Activated T-cell treated with anti-CD3 and anti-CD28 coated beads for 48 hours (primary cell): ENCODE measurements at places on chromosomes 7 and 10.

DNA sequence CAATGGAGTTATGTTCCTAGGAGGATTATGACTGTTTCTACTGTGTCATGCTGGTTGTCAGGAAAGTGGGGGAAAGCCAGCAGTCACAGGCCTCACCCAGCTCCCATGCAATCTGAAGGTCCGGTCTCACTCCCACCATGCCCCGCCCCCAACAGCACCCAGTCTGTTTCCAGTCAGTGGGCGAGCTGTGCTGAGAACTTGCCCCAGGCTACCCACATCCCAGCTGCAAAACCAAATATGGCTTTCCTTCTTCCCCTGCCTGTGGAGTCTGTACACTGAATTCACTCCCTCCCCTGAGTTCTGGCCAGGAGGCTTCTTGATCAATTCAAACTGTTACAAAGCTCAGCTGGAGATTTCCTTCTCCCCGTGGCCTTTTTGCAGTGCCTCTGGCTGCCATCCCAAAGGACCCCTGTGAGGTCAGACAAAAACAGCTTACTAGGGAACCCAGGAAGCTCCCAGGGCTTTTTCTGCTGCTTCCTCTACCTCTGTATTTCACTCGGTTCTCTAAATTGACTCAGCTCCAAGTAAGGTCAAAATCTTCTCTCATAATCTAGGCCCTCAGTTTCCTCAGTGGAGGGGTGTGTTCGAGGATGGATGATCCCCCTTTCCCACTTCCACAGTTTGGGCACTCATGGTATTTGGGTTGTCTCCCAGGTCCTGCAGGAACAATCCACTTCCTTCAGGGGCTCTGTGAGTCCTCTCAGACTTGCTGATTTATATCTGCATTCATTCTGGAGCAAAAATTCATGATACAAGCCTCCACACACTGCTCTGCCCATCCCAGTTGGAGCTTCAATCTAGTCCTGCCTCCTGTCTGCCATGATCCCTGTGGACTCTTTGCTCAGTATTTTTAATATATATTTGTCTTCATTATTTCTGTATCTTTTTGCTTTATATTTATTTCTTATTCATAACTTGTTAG is 205.5 kb downstream of the SEMA3D start:
- no peak for DNase-seq

DNA sequence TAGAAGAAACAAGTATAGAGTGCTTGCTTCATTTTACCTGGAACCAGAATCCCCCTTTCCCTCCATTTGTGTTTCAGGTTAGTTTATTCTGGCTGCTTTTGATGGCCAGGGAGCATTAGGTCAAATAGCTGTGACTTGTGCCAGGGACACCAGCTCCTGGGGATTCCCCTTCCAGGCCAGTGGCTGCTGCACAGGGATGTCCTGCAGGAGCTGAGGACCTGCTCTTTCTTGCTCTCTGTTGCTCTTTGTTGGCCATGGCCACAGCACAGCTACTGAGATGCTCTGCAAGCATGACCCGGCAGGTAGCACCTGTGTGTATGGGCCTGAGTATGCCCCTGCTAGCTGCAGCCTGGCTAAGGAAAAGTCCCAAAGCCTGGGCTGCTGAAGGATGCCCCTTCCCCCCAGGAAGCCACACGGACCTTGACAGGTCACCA is 208.9 kb downstream of the EBF3 start:
- no peak for DNase-seq

GRCh38 chr7:24835643-24836042 is 78.4 kb upstream of the GSDME start:
- no peak for DNase-seq

DNA sequence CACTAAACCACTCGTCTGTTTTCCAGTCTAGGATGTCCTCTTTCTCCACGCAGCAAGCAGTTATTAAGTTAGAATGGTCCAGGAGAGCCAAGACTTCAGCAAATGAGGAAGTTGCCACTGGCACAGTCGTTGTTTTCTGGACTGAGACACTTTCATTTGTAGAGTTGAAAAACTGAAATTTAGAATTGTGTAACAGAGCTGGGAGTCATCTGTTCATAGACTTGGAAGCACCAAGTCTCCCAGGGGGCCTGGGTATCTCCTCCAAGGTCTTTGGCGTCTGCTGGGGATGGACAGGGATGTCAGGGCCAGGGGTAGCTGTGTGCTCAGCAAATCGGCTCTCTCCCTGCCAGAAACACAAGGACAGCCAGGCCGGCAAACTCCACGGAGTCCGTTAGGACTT is 208.4 kb downstream of the FANK1 start:
- no peak for DNase-seq

DNA sequence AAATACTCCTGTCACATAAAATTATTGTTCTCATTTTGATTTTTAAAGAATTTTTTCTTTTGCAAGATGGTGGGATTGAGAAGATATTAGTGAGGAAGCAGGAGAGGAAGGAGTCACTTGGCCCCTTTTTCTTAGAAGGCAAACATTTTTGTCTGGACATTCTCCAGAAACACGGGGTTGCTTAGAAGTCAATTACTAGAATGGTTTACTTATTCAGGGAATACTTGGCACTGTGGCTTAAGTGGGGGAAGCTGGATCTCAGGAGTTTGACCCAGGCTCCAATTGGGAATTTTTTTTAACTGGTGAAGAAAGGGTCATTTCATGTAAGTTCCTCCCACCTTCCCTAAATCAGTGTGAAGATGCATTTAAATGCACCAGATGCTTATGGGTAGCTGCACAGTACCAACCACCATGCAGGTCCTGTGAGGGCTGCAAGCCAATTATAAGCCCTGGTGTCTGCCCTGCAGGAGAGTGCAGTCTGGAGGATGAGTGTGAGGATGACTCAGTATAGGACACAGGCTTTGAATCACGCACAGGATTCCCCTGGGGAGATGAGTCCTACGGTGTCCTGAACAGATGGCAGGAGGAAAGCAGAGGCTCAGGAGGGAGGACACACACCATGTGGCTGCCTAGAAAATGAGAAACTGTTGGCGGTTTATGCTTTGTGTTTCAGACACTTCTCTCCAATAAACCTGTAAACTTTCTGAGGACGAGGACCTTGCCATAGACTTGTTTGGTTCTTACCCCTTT is 299.1 kb downstream of the PLXNA4 start:
- no peak for DNase-seq

GRCh38 chr10:29806350-29806788 is 171.6 kb upstream of the SVIL start:
- DNase-seq, result no peak

DNA sequence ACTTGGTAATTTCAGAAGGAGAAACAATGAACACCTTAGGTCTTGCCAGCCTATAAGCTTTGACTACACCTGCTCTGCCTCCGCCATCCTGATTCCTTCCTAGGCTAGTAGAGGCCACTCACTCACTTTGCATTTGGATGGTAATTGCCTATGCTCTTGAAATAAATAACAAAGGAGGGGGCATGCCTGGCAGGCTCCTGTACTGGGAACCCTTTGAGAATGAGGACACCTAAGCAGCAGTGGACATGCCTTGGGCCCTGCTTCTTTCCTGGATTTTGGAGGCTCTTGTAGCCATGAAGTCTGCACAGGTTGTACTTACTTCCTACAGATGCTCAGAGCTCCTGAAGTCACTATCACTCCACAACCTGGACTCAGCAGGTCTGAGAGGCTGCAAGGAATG is 65.8 kb downstream of the BLNK start:
- DNase-seq, result no peak

DNA sequence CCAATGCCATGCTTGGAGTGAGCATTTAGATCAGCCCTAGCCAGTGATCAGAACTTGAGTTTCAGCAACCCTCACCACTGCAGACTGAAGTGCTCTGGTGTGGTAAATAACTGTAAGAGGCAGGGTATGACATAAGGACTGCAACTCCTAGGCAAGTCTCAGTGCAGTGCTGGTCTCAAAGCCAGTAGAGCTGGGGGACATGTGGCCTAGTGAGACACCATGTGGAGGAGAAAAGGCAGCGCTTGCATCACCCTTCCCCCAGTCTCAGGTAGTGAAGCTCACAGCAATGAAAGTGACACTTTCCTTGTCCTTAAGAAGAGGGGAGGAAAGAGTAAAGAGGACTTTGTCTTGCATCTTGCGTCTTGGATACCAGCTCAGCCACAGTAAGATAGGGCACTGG is 386.8 kb upstream of the POT1 start:
- DNase-seq, result no peak

DNA sequence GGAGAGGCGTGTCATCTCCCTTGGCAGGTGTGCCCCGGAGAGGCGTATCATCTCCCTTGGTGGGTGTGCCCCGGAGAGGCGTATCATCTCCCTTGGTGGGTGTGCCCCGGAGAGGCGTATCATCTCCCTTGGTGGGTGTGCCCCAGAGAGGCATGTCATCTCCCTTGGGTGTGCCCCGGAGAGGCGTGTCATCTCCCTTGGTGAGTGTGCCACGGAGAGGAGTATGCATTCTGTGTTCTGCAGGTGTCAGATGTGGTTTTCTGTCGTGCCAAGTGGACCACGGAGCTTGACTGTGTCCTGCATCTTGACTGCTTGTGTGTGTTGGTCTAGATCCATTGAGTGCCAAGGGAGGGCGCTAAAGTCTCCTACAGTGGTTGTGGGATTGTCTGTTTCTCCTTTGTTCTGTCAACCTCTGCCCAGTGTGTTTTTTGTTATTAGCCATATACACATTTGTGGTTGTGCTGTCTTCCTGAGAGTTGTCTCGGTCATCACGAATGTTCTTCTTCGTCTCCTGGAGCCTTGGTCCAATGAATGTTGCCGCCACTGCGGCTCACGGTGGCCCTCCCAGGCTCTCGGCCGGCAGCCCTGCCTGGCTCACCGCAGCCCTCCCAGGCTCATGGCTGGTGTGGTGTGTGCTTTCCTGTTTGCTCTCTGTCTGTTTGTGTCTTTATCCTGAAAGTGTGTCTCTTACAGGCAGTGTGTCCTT is 96.8 kb downstream of the INPP5A start:
- no peak for DNase-seq

DNA sequence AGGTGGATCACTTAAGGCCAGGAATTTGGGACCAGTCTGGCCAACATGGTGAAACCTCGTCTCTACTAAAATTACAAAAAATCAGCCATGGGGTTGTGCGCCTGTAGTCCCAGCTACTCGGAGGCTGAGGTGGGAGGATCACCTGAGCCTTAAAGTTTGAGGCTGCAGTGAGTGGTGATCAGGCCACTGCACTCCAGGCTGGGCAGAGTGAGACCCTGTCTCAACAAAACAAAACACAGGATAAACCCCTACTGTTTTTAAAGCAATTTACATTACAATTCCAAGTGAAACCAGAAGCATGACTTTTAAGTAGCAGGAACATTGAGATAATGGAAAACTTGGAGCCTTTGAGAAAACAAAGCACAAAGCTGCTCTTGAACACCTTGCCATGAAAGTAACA is 92.4 kb upstream of the BTBD16 start:
- DNase-seq, result no peak

- peak; percentile 80 for DNase-seq
These were observed at the start of gene LIMK1 for GRCh38 chr7:74083117-74083876. Gene LIMK1 (plus strand): TSS chr7:74083804. CDS start chr7:74083991, 187 bp downstream.

GRCh38 chr10:82866424-82867020 is 991.5 kb downstream of the NRG3 start:
- DNase-seq, result no peak

GRCh38 chr10:63672491-63672890 is 151.3 kb downstream of the REEP3 start:
- DNase-seq, result no peak

GRCh38 chr7:12643001-12643643 is 44.3 kb upstream of the ARL4A start:
- DNase-seq, result no peak

GRCh38 chr7:44693641-44694313 is 54.9 kb upstream of the ZMIZ2 start:
- no peak for DNase-seq

GRCh38 chr10:84837041-84837812 is 508.8 kb downstream of the CCSER2 start:
- no peak for DNase-seq

GRCh38 chr10:4073912-4074311 is 288.9 kb upstream of the KLF6 start:
- DNase-seq, result no peak
